ENCODE measurements at places on chromosomes 7 and 10.

DNA sequence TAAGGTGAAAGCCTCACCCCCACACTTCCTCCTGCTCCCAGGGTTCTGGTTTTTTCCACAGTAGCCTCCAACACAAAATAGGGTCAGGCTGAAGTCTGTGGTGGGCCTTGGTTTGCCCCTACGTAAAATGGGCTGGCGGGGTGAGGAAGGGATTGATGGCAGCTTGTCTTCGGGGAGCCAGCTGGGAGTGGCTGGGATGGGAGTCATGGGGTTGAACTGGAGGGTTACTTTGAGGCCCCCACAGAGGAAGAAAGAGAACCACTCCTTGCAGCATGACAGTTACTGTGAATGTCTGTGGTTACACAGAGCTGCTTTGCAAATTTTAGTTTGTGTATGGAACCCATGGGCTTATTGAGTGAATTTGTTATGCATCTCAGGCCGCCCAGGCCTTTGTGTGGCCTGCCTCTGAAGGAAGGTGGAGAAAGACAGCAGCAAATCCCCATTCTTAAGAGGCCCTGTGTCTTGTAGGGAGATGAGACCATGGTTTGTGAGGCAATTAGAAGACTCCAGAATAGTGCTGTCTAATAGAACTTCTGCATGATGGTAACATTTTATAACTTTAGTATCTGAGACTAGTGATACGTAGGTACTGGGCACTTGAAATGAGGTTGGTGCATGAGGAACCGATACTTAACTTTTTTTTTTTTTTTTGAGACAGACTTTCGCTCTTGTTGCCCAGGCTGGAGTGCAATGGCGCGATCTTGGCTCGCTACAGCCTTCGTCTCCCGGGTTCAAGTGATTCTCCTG is 8.1 kb downstream of the TRIM8 start:
- ATAC-seq, result no peak

DNA sequence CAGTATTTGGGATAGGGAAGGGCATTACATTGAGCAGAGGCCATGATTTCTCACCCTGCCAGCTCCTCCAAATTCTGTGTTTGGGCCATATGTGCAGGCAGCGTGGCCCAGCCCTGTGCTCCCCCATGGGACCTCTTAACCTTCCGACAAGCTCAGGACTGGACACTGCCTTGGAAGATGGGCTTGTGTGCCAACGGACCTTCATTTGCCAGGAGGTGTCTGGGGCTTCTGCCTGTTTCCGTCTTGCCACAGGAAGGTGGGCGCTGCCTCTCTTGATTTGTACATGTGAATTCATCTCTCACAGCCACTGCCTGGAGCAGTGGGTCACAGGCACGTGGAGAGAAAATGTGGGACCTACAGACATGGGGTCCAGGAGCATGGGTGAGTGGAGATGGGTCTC is 272.6 kb downstream of the CCSER2 start:
- ATAC-seq, result no peak

DNA sequence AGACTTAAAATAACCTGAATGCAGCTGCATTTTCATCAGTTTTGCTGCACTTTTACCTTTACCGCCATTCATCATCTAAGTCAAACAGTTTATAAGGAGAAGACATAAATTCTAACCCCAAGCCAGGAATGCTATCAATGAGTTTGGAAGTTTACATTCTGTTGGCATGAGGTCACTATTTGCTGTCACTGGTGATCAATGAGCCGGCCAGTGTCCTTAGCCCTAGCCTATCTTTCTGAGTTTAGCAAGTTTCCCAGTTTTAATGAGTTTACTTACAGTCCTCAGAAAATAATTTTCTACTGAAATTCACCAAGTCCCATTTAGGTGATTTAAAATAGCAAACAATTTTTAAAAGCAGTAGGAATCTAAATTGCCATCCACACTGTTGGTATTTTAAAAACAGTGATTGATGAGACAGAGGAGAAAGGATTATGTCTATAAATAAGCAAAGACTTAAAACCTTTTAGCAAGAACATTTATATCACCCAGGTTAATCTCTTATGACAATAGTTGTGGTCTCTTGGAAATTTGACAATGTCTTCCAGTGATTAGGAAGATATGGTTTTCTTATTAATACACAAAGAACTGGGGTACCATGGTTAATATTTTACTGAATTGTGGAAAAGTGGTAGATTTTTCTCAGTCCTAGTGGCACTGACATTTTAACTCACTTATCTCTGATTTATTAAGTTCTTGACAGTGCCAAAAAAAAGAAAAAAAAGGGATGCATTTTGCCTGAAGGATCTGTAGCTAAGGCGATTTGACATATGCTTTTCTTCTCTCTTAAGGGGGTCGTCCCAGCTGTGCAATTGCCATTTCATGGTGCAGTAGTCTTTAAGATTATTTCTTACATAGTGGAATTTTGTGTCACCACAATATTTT is 443.4 kb upstream of the ANKRD30A start:
- no peak for ATAC-seq

DNA sequence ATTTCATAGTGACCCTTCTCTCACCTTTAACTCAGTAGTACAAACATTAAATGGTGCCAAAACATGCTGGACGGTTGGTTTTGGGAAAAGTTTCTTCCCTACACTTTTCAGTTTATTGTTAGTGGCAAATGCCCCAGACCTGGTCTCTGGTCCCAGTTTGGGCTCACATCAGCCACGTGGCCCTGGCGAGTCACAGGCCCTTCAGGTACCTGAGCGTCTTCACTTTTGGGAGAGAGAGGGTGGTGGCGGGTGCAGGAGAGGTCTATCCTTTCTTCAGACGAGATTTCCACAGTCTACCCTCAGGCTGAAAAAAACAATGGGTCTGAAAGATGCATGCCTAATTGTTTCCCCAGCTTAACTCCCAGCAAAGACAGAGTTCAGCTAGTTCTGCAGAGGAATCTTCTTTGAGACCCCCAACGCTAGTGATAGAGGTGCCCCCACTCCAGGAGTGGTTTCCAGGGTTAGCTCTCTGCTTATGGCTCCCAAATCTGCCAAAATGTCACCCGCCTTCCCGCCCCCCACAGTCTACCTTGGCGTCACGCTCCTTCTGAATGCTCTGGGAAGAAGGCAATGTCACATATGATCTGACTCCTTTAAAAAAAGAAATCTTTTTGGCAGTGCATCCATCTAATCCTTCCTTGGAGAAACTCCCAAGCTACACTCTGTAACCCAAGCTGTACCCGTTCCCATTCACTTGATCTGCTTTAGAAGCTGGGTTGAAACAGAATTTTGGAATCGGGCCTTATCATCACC is 384.8 kb upstream of the FOXK1 start:
- ATAC-seq, result no peak

- no peak for ATAC-seq
Observed at GRCh38 chr10:127989481-127990012, 82.6 kb downstream of the PTPRE start.
